Breast epithelium (tissue), 4 donors: ENCODE measurements at places on chromosomes 4 and X. TPM values are rescaled to one million over a fixed set of nuclear protein-coding genes. Genes with fewer than 3 reads are reported as not detected.

DNA sequence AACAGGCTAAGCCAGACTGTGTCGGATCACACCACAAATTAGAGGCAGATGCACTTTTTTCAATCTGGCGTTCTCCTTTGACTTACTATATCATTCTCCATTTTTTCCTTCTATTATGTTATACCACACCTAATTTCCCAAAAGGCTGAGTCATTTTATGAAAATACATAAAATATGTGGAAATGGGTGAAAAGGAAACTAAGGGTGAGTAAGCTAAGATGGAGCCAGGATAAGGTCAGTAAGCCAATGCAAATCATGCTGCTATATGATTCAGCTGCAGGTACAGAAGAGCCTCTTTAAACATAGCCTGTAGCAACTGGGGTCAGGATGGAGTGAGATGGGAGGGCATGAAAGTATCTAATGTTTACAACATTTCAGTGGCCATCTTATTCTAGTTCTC, 94.0 kb upstream of the TEX13A start:
- no peak for DNase-seq

DNA sequence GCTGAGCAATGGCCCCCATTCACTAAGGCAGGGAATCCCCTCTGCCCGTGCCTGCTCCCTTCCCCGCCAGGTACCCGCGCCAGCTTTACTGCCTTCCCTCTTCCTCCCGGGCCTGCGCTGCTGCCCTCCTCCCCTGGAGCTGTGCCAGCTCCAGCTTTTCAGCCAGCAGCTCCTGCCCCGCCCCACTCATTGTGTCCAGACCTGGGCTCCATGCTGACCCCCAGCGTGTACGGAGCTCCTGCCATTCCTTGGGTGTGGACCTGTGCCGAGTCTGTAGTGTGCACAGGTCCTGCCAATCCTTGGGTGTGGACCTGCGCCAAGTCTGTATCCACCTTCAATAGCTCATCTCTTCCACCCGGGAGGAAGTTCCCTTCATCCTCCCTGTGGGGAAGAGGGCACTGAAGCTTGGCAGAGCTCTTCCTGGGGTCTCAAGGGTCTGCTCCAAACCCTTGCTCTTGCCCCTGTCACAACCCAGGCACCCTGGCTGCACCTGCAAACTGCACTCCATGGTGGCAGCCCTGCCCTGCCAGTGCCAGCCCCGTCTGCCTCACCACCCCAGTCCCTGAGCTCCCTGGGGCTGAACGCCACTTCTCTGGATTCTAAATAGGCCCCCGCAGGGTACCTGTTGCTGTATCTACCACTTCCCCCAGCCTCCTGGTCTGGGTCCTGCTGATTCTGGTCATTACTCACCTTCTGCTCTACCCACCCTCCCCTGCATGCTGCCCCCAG, 63.9 kb downstream of the TRMT44 start:
- peak; percentile 58 for DNase-seq

GRCh38 chr4:133713340-133713739, 488.2 kb downstream of the PABPC4L start:
- DNase-seq, result no peak

DNA sequence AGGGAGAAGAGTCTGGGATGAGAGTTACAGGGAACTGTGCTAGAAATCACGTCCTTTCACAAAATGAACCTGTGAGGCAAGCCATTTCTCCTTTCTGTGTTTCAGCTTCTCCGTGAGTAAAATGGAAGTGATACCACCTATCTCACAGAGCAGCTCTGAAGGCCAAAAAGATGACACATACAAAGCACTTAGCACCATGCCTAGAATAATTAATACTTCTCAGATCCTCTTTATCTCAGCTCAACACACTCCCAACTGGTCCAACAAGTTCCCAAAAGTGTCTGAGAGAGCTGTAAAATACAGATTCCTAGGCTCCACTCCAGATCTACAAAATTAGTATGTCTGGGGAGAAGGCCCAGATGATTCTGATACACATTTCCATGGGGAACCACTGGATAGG, 38.3 kb downstream of the LHFPL1 start:
- DNase-seq, result no peak

DNA sequence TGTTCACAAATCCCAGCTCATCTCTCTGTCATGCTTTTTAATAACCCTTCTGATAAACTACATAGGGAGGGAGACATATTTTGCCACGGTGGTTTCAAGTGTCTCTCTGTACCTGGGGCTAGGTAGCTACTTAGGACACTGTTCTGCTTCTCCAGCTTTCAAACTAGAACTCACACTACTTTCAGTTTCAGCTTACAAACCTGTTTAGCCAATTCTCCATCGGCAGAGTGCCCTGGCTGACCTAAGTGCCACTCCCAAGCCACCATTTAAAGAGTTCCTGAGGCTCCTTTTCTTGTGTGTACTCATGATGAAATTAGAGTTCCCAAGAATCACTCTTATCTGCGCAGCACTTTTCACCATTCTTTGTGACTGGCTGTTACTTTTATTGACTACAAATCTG, 899.2 kb downstream of the FAT4 start:
- DNase-seq, result no peak

DNA sequence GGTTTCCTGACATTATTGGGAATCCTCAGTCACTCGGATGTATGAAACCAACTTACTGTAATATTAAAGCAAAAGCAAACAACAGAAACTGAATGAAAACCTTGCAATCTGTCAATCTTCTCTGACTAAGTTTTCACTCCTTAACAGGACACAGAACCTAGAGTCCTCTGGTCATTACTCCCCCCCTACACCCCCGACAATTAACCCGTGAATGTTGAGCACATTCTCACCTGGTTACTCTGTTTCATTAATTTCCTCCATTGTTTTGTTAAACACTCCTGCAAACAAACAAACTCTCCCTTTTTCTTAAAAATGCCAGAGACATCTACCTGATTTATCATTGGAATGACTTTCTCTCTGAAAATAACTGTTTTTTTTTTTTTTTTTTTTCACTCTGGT, 469.0 kb upstream of the PRKX start:
- no peak for DNase-seq

DNA sequence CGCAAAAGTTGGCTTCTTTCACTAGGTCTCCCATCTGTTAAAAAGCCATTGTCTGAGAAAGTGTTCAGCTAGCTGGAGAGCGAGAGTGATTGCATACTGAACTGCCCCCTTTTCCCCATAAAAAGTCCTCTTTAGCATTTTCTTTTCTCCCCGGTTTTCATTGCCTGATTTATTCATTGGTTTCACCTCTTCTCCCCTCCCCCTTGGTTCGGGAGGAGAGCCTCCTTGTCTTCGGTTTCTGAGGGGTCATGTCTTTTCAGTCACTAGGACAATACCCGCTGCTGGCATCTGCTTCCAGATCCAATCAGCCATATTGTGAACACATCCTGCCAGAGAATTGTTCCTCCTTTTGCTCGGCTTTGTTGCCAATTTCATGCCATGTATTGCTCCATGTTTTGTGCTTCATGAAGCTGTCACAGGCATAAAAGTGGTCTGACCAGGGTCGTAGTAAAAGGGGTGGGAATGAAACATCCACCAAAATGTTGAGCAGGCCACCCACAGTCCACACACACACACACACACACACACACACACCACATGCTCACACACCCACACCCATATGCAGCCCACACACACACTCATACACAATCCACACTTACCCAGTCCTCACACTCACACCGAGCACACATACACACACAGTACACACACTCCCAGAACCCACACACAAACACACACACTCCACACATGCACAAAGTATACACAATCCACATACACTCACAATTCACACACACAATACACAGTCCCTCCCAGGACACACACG, 136.0 kb downstream of the NKX6-1 start:
- no peak for DNase-seq

- no peak for DNase-seq
These were observed 41.4 kb downstream of the MAML3 start for GRCh38 chr4:140112576-140112975.

GRCh38 chr4:43754566-43754965, 694.0 kb downstream of the KCTD8 start:
- DNase-seq, result no peak

GRCh38 chr4:108917255-108917654, 154.4 kb upstream of the ETNPPL start:
- no peak for DNase-seq

Gene RHOXF2
- not detected for total RNA-seq

Gene SUPT20HL1
- total RNA-seq, result not detected

Gene ADAM29
- not detected for total RNA-seq

Gene F8A3
- total RNA-seq, result 7.5 TPM
